DMS79 (cell line): ENCODE measurements at places on chromosomes 1 and 21.

GRCh38 chr1:54421101-54421504, 14.9 kb upstream of the SSBP3 start:
- no peak for DNase-seq

- no peak for DNase-seq
Observed at GRCh38 chr1:163730411-163730821, 408.7 kb downstream of the NUF2 start.

DNA sequence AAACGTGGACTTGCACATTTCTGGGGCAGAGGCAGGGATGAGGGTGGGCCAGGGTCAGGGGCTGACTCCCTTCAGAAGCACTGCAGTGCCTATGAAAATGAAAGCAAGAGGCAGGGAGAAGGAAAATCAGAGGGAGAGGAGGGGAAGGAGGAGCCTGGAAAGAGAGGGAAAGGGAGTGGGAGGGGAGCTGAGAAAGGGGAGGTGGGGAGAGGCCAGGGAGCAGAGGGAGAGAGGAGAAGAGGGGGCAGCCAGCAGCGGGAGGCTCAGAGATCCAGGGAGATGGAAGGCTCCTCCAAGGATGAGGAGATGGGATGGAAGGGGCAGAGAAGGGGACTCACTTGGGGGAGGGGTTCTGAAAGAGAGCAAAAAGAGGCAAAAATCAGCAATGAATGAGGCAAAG, 96.3 kb upstream of the KLHDC7A start:
- no peak for DNase-seq

DNA sequence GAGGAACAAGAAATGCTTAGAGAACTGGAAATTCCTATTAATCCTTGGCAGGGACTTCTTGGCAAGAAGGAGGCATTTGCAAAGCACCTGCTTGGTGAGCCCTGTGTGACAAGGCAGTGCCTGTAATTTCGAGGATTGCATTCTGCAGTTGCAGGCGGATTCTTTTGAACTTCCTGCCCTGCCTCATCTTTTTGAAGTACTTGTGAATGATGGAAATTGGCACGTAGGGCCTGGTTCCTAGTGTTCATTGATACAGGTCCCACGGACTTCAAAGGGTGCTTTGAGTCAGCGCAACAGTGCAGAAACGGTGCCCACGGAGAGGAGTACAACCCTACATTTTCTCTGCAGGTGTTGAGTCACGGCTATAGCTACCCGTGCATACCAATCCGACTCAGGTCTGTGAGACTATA, 6.4 kb downstream of the HUNK start:
- DNase-seq = no peak

DNA sequence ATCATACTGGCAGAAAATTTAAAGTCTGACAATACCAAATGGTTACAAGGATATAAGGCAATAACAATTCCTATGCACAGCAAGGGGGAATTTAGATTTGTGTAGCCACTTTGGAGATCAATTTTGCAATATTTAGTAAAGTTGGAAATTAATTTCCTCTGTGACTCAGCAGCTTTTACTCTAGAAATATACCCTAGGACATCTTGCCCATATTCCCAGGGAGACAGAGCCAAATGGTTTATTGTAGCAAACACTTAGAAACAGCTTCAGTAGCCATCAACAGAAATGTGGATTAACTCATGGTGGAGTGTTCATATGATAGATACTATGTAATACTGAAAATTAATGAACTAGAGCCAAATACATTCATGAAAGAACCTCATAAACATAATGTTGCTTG, 104.6 kb downstream of the BACH1 start:
- DNase-seq = no peak

- no peak for DNase-seq
Observed at GRCh38 chr1:62177621-62178020, 17.0 kb upstream of the L1TD1 start.

GRCh38 chr21:25963181-25963580, 207.4 kb downstream of the APP start:
- peak; percentile 89 for DNase-seq

- DNase-seq = no peak
Observed at GRCh38 chr1:239428120-239428710, 41.8 kb downstream of the CHRM3 start.

DNA sequence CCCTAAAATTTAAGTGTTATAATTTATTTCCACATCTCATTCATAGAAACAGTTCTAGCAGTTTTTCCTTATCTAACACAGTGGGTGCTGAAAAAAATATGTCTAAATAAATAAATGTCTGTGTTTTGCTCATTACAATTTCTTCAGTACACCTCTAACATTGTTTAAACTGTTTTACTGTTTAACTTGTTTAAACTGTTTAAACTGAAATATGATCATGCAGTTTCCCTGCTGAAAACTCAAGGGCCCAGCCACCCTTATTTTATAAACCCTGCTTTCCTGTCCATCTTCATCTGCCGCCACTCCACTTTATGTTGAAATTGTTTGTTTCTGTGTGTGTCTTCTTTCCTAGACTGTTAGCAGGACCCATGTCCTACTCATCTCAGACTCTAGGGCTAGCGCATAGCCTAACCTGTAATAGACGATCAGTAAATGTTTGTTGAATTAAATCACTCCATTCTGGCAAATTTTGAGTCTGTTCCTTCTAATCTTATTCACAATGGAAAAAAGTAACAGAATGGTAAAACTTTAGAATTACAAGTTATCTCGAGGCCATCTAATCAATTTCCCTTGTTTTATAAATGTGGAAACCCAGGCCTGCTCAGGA, 9.4 kb upstream of the PIK3C2B start:
- no peak for DNase-seq

DNA sequence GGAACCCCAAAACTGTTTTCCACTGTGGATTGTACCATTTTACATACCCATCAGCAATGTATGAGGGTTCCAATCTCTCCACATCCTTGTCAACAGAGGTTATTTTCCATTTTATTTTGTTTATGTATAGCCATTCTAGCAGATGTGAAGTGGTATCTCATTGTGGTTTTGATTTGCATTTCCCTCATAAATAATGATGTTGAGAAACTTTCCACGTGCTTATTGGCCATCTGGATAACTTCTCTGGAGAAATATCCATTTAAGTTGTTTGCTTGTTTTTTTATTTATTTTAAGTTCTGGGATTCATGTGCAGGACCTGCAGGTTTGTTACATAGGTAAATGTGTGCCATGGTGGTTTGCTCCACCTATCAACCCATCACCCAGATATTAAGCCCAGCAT, 280.2 kb upstream of the USP25 start:
- no peak for DNase-seq

DNA sequence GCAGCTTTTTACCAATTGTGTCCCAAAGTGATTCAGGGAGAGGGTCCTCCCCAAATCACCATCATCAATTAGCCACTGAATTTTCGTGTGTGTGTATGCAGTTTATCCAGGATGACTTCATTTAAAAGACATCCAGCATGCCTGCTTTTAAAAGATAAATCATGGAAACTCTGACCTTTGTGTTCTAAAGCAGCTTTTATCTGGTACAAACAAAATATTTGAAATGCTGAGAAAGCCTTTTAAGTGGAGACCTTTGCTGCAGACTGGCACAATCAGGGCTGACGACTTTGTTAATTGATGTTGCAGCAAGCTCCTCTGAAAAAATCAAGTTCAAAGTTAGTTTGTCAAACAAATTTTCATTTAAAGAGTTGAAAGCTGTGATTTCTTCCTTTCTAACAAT, 104.7 kb downstream of the PCP4 start:
- DNase-seq = no peak

- no peak for DNase-seq
Observed at GRCh38 chr1:154422521-154422920, 17.4 kb downstream of the IL6R start.

DNA sequence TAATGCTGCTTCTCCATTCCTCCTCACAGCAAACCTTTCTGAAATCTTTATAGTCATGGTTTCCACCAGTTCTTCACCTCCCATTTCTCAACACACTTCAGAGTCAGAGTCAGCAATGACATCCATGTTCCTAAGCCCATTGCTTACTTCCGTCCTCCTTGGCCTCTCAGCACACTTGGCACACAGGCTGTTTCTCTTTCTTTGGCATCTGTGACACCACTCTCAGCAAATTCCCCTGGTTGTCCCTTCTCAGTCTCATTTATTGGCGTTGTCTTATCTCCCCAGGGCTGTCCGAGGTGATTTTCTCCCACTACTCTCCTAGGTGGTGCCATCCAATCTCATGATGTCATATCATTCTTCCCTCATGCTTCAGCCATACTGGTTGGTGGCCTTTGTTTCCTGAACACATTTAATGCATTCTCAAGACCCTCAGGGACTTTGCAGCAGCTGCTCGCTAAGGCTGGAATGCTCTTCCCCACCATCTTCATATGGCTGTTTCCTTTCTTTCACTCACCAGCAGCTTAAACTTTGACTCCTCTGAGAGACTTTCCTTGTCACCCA, 3.3 kb upstream of the LGALS8 start:
- DNase-seq = no peak

GRCh38 chr1:174996476-174996875, 3.3 kb upstream of the CACYBP start:
- DNase-seq = no peak

- DNase-seq = no peak
Observed at GRCh38 chr1:183432548-183432875, 14.3 kb upstream of the NMNAT2 start.

DNA sequence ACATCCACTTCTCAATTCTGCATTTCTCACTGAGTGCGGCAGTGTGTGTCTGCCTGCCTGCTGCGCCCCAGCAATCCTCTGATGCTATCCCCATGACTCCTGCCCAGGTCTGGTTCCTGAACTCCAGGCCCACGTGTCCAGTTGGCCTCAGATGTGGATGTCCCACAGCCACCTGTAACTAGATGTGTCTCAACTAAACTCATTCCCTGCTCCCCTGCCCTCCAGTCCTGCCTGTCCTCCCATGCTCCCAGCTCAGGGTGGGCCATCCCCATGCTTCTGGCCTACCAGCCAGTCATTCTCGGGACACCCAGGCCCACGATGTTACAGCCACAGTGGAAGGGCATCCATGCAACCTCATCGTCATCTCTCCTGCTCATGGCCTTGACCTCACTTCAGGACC, 76.8 kb downstream of the STUM start:
- no peak for DNase-seq

DNA sequence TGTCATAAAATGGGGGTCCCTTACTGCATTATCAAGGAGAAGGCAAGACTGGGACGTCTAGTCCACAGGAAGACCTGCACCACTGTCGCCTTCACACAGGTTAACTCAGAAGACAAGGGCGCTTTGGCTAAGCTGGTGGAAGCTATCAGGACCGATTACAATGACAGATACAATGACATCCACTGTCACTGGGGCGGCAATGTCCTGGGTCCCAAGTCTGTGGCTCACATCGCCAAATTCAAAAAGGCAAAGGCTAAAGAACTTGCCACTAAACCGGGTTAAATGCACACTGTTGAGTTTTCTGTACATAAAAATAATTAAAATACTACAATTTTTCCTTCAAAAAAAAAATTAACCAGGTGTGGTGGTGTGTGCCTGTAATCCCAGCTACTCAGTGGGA, 22.1 kb downstream of the RASSF5 start:
- DNase-seq = no peak

DNA sequence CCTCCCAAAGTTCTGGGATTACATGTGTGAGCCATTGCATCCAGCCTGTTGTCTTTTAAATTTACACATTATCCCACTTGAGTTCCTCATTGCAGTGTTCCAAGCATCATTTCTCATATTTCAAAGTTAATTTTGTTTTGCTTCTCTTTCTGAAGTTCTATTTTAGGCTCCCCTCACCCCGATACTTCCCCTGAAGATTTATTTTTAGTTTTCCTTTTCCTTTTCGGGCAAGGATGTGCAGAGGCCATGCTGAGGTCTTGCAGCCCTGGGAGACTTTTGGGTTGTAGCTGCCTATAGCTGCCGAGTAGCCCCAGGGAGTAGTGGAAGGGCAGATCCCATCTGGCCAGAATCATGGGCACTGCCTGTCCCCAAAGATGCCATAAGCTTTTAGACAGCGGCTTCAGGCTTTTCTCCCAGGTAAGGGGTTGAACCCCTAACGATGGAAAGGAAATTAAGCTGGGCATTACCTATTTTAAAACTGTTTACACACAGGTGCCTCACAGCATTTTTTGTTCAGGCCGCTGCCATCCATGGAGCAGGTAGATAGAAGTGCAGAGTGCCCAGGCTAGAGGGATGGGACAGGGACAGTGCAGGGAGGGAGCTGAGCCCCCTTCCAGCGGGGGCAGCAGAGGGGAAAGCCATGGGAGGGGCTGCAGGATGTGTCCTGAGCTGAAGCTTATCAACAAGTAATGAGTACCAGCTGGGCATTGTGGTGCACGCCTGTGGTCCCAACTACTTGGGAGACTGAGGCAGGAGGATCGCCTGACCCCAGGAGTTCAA, 15.9 kb downstream of the PSEN2 start:
- DNase-seq = no peak

DNA sequence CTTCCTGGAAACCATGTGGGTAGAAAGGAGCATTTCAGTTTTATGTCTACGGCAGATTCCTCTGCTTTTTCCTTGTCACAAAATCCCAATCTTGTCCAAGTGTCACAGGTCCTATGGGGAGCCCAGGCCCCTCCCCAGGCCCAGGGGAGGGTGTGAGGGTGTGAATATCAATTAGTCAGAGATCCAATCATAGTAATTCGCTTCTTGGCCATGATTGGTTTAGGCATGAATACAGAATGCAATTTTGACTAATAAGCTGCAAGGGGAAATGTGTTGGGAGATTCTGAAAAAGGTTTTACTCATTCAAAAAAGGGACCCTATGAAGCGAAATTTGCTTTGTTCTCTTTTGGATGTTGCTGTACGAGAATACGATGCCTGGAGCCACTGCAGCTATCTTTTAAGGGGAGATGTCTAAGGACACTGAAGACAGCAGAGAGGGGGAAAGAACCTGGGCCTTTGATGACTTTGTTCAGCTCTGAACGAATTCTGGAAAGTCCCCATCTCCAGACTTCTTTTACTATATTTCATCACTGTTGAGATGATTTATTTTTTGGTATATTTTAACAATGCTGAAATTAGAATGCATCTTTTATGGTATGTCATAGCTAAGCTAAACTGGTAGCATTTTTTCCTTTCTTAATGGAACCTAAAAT, 18.2 kb downstream of the TSPAN2 start:
- DNase-seq = no peak

- DNase-seq = no peak
Observed at GRCh38 chr21:34242973-34243372, 120.8 kb upstream of the KCNE2 start.

DNA sequence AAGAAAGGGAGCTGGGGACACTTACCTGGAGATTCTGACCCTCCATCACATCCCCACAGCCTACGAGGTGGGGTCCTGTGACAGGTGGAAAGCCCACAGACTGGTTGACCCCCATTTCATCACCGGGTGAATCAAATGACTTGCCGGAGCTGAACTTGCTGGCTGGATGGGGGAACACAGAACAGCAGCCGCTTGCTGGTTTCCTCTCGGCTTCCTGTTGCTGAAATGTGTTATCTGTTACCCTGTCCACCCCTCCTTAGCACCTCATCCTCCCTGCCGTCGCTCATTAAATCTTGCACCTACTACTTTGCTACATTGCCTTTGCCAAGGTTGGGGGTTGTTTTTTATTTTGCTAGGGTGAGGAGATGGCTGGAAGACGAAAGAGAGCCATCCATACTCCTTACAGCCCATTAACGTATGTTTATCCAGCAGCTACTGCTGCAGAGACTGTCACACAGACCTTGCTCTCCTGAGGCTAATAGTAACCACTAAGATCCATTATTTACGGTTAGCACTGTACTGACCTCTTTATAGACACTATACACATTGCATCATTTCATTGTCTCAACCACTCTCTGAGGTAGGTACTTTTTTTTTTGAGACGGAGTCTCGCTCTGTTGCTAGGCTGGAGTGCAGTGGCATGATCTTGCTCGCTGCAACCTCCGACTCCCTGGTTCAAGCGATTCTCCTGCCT, 7.0 kb downstream of the PAFAH2 start:
- DNase-seq = no peak

- DNase-seq = no peak
Observed at GRCh38 chr21:32733990-32734613, 6.3 kb upstream of the SYNJ1 start.
